Testis (tissue), 5 donors: ENCODE measurements at places on chromosomes 1 and 21. TPM values are rescaled to one million over a fixed set of nuclear protein-coding genes. Genes with fewer than 3 reads are reported as not detected.

- no peaks in the 10 kb centered on the region for H3K27me3 ChIP-seq
- H3K36me3 ChIP-seq, result no peaks in the 10 kb centered on the region
- peak; percentile 20 for DNase-seq
- H3K4me1 ChIP-seq, result no peaks in the 10 kb centered on the region
- no peak overlapping the region for H3K27ac ChIP-seq
- H3K4me3 ChIP-seq, result no peak overlapping the region
These were observed 57.6 kb downstream of the DNM3 start for GRCh38 chr1:171898941-171899340.

GRCh38 chr1:85047144-85047471 lies 1.2 kb downstream of the MCOLN3 start:
- no peaks in the 10 kb centered on the region for H3K27me3 ChIP-seq
- H3K36me3 ChIP-seq, result no peaks in the 10 kb centered on the region
- H3K4me3 ChIP-seq, result peak overlapping the region; percentile 50

- no peak overlapping the region for H3K27ac ChIP-seq
- H3K4me1 ChIP-seq, result no peaks in the 10 kb centered on the region
- no peaks in the 10 kb centered on the region for H3K36me3 ChIP-seq
These were observed 340.1 kb upstream of the ESRRG start for GRCh38 chr1:217063172-217063908.

DNA sequence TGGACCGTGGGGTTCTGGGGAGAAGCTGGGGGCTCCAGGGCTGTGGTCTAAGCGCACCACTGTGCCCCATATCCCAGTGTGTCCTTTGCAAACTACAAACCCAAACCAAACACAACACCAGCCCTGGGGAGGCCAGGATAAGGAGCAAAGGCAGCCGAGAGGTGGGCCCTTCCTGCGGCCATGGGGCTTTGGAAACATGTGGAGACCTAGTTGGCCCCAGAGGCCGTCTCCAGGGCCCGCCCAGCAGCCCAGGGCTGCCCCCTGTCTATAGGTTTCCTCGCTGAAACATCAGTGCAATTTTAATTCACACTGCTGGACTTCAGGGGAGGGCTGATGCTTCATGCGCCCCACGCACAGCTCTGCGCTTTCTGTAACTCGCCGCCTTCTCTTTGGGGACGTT lies 61.3 kb downstream of the PRDM16 start:
- no peaks in the 10 kb centered on the region for H3K36me3 ChIP-seq
- no peak for DNase-seq
- H3K4me3 ChIP-seq, result no peak overlapping the region
- H3K4me1 ChIP-seq, result peaks cover 44% of the 10 kb centered on the region
- no peak overlapping the region for H3K27ac ChIP-seq
- no peaks in the 10 kb centered on the region for H3K27me3 ChIP-seq

GRCh38 chr1:208060215-208060869 lies 149.4 kb upstream of the CD34 start:
- H3K4me3 ChIP-seq, result no peak overlapping the region
- H3K27ac ChIP-seq, result no peak overlapping the region
- no peaks in the 10 kb centered on the region for H3K27me3 ChIP-seq
- H3K4me1 ChIP-seq, result peaks cover 23% of the 10 kb centered on the region
- DNase-seq, result no peak
- H3K36me3 ChIP-seq, result no peaks in the 10 kb centered on the region

- H3K4me1 ChIP-seq, result no peaks in the 10 kb centered on the region
- no peak for DNase-seq
- H3K27me3 ChIP-seq, result no peaks in the 10 kb centered on the region
- no peak overlapping the region for H3K27ac ChIP-seq
- no peaks in the 10 kb centered on the region for H3K36me3 ChIP-seq
These were observed 21.1 kb downstream of the TTC13 start for GRCh38 chr1:230957580-230957989.

- H3K27ac ChIP-seq, result no peak overlapping the region
- H3K4me1 ChIP-seq, result no peaks in the 10 kb centered on the region
- no peaks in the 10 kb centered on the region for H3K27me3 ChIP-seq
- DNase-seq, result no peak
- H3K4me3 ChIP-seq, result no peak overlapping the region
These were observed 25.1 kb upstream of the PHGDH start for GRCh38 chr1:119686661-119687060.

DNA sequence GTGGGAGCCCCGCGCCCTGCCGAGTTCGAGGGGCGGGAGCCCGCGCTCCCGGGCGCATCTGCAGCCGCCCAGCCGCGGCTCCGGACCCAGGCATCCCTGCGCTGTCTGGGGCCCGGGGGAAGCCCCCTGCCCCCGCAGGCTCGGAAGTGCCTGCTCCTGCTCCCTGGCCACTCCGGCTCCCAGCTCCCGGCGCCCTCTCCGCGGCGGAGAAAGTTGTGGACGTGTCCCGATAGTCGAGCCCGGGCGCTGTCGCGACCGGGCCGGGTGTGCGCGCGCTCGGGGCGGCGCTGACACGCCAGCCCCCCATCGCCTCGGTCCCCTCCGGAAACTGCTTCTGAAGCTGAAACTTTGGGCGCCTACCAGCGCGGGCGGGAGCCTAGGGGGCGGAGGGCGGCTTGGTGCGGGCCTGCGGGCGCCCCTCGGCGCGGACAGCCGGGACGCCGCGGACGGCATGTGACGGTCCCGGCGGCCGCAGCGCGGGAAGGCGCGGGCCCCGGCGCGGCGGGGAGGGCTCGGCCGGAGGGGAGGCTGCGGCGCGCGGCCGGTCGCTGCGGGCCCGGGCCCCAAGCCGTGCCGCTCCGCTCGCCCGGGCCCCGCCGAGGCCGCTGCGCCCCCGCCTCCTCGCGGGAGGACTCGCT lies 515 bp downstream of the MAN1C1 start:
- H3K27ac ChIP-seq, result peak overlapping the region; percentile 72
- no peaks in the 10 kb centered on the region for H3K27me3 ChIP-seq
- H3K36me3 ChIP-seq, result no peaks in the 10 kb centered on the region
- peak overlapping the region; percentile 76 for H3K4me3 ChIP-seq

DNA sequence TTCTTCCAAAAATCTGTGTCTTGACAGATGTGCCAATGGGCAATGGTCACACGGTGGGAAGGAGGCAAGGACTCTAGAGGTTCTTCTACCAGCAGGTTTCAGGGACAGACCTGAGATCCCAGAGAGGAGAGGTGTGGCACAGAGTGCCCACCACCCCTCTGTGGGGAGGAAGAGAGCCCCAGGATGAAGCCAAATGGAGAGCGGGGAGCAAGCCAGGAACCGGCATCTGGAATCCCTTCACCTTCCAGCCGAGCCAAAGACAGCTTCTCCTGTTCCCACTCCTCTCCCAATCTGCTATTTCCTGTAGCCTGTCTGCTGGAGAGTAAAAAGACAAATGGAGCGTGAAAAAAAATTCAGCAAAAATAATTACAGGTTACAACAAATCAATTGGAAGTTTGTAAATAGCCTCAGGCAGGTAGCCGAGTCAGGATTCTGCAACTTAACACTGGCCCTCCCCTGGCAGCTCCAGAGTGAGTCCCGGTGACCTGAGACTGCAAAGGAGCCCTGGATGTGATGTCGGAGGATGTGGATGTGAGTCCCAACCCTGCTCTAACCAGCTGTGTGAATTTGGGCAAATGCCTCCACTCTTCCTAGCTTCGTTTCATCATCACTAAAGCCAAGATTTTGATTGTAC lies 45.4 kb upstream of the LRRN2 start:
- DNase-seq, result no peak
- no peaks in the 10 kb centered on the region for H3K27me3 ChIP-seq
- H3K4me3 ChIP-seq, result no peak overlapping the region
- H3K36me3 ChIP-seq, result no peaks in the 10 kb centered on the region
- no peak overlapping the region for H3K27ac ChIP-seq

DNA sequence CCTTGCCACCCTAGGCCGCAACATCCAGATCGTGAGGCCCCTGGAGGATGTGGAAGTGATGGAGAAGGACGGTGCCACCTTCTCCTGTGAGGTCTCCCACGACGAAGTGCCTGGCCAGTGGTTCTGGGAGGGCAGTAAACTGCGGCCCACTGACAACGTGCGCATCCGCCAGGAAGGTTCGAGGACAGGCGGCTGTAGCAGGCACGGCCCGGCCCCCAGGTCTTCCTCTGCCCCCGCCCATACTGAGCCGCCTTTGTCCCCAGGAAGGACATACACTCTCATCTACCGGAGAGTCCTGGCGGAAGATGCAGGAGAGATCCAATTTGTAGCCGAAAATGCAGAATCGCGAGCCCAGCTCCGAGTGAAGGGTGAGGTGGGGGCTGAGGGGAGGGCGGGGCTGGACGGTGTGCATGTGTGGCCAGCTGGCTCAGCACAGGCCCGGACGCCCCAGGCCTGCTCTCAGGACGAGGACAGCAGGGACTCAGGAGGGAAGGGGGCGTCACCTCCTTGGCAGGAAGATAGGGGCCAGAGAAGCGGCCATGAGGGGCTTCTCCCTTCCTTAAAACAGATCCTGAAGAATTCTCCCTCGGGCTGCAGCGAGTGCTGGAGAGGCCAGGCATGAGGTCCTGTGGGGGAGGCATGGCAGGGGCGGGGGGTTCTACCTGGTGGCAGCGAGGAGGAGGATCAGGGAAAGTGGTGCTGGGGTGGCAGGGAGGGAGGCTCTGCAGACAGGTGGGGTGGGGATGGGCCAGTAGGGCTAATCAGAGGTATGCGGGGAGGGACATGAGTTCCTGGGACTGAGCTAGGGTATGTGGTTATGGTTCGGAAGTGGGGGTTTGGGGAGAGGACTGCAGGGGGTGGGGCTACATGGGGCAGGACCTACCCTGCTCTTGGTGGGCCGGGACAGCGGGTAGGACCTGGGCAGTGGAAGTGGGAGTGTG lies 69.9 kb downstream of the OBSCN start:
- no peaks in the 10 kb centered on the region for H3K27me3 ChIP-seq
- H3K4me3 ChIP-seq, result no peak overlapping the region
- H3K27ac ChIP-seq, result no peak overlapping the region
- DNase-seq, result peak; percentile 11

- H3K36me3 ChIP-seq, result no peaks in the 10 kb centered on the region
- no peaks in the 10 kb centered on the region for H3K27me3 ChIP-seq
- no peak overlapping the region for H3K4me3 ChIP-seq
- no peak for DNase-seq
These were observed 6.1 kb downstream of the NUP210L start for GRCh38 chr1:154148807-154149206.

GRCh38 chr1:22320587-22321344 lies 130.9 kb upstream of the ZBTB40 start:
- no peaks in the 10 kb centered on the region for H3K4me1 ChIP-seq
- no peak overlapping the region for H3K27ac ChIP-seq
- no peaks in the 10 kb centered on the region for H3K27me3 ChIP-seq
- no peak overlapping the region for H3K4me3 ChIP-seq
- DNase-seq, result no peak

DNA sequence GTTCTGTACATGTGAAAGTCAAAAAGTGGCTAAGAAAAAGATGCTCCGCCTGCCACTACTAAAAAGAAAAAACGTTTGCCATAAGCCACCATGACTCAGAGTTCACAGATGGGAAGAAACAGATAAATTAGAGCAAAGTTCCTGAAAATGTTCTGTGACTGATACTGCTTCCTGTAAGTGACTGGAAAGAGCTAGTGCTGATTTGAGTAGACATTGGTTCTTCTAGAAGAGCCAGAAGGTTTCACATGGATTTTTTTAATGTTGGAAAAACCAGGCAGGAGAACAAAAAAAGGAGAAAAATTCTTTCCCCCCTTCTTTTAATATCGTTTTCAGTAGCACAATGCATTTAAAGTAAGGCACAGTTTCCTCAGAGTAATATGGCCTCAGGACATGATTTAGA lies 221.4 kb downstream of the HLX start:
- H3K36me3 ChIP-seq, result no peaks in the 10 kb centered on the region
- no peaks in the 10 kb centered on the region for H3K27me3 ChIP-seq
- no peaks in the 10 kb centered on the region for H3K4me1 ChIP-seq
- H3K27ac ChIP-seq, result no peak overlapping the region
- DNase-seq, result no peak

DNA sequence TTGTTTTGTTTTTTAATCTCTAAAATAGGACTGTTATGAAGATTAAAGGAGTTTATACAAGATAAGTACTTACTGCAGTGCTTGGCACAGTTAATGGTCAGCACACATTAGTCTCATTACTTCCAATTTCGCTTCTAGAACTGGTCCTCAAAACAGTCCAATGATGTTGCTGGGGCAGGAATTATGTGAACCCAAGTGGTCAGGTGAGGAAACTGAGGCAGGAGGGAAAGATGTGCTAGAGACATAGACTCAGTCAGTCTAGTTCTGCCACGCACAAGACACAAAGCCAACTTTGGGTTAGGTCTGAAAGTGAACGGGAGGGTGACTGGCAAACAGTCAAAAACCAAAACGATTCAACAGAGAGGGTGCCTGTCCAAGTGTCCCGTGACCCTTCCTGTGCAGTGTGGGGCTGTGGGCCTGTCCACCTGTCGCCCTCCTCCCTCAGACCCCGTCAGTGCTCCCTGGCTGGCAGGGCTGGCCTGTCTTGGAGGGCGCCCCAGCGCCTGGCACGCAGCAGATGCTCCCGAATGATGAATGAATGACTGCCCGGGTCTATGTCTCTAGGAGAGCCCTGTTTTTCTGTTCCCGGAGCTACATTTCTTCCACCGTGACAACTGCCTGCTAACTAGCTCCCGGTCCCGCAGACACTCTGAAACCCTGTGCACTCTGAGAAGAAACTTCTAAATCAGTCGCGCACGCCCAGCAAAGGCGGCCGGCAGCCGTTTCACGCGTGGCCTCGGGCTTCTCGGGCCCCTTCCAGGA lies 2.4 kb downstream of the LRP8 start:
- peak overlapping the region; percentile 66 for H3K4me3 ChIP-seq
- H3K36me3 ChIP-seq, result no peaks in the 10 kb centered on the region
- DNase-seq, result no peak
- H3K27me3 ChIP-seq, result no peaks in the 10 kb centered on the region

- H3K4me3 ChIP-seq, result peak overlapping the region; percentile 85
- peak; percentile 70 for DNase-seq
- H3K27me3 ChIP-seq, result no peaks in the 10 kb centered on the region
These were observed 517 bp downstream of the LRIG2 start for GRCh38 chr1:113073479-113073950.

DNA sequence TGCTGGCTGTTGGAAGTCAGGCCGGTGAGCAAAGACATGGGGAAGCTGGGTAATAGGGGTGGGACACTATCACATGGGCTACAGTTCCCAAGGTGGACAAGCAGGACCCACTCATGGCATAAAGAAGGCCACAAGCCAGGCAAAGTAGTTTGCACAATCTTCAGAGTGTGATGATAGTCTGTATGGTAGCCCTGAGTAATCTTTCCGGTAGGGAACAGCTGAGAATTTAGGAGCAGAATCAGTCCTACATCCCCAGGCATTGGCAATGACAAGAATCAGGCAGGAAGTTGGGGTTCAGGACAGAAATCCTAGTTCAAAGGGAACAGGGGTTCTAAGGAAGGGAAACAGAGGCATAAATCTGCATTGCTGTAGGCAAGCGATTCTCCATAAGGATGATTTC lies 23.9 kb upstream of the SPATA6 start:
- DNase-seq, result no peak
- no peaks in the 10 kb centered on the region for H3K36me3 ChIP-seq
- peaks cover 13% of the 10 kb centered on the region for H3K4me1 ChIP-seq
- no peaks in the 10 kb centered on the region for H3K27me3 ChIP-seq
- no peak overlapping the region for H3K4me3 ChIP-seq
- H3K27ac ChIP-seq, result no peak overlapping the region

- no peak for DNase-seq
- no peaks in the 10 kb centered on the region for H3K27me3 ChIP-seq
- H3K27ac ChIP-seq, result no peak overlapping the region
- H3K4me3 ChIP-seq, result no peak overlapping the region
- no peaks in the 10 kb centered on the region for H3K4me1 ChIP-seq
These were observed 97.6 kb downstream of the OSBPL9 start for GRCh38 chr1:51714374-51715019.

Gene ADORA1
- 68.6 TPM for total RNA-seq

Gene CELA3A
- total RNA-seq, result not detected

Gene RNU1-4
- under 0.01 TPM for total RNA-seq

Gene PLA2G2D
- 0.16 TPM for total RNA-seq

Gene CTH
- total RNA-seq, result 14.0 TPM

Gene RGS8
- total RNA-seq, result 2.5 TPM

Gene C1QTNF12
- 4.7 TPM for total RNA-seq

Gene DNASE2B
- total RNA-seq, result 0.31 TPM

Gene COQ8A
- 39.2 TPM for total RNA-seq

Gene AMY1C
- total RNA-seq, result 0.81 TPM

Gene VCAM1
- total RNA-seq, result 4.1 TPM

Gene LRRC40
- 18.2 TPM for total RNA-seq
